ENCODE measurements at places on chromosomes 5 and 9.

GRCh38 chr9:87065981-87066380, 118.7 kb upstream of the GAS1 start:
- DNase-seq, result no peak

DNA sequence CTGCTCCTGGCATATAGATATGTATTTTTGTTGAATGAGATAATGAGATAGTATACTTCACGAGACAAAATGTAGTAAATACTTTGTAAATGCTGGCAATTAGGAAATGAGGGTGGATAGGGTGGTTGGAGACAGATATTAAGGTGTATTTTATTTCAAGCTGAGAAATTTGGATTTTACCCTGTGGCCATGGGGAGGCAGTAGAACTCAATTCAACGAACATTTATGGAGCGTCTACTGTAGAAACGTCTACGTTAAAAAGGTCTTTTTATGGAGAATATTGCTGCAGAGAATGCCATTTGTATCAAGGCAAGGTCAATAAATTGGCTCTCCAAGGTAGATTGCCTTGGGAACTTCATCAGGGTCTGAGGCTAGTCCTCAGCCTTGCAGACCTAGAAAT, 21.5 kb upstream of the RALGPS1 start:
- no peak for DNase-seq

DNA sequence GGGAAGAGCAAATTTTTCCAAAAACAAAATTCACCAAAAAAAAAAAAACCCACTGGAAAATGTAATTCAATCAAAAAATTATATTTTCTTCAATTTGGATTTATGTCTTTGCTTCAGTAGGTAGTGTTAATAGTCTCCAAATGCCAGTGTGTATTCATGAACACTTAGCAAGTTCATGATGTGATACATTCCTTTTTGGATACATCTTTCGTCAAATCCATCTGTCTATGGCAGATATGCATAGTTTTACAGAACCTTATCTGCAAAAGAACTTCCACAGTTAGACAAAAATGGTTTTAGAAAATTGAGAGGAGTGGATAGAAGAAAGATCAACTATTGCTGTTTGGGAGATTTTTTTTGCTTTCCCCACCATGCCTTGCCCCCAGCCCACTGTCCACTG, 214.6 kb downstream of the DEPDC1B start:
- no peak for DNase-seq

- DNase-seq, result no peak
Observed at GRCh38 chr5:40406741-40407211, 272.9 kb upstream of the PTGER4 start.

DNA sequence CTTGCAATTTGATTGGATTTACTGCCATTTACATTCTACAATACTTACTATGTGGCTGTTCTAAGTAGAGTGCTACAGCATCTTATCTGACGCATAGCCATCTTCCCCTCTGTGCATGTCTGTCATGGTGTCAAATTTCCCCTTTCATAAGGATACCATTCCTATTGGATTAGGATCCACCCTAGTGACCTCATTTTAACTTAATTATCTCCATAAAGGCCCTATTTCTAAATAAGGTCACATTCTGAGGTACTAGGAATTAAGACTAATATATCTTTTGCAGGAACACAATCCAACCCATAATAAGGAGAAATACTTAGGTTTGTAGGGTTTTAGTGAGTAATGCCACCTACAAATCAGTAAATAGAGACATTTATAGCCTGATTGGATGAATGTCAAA, 268.0 kb downstream of the ADAMTSL1 start:
- no peak for DNase-seq

GRCh38 chr5:75510836-75511434, 494 bp downstream of the CERT1 start:
- no peak for DNase-seq

GRCh38 chr5:159210210-159210661, 883 bp upstream of the RNF145 start:
- no peak for DNase-seq

- DNase-seq, result no peak
Observed at GRCh38 chr9:114461468-114461867, 43.8 kb downstream of the WHRN start.

DNA sequence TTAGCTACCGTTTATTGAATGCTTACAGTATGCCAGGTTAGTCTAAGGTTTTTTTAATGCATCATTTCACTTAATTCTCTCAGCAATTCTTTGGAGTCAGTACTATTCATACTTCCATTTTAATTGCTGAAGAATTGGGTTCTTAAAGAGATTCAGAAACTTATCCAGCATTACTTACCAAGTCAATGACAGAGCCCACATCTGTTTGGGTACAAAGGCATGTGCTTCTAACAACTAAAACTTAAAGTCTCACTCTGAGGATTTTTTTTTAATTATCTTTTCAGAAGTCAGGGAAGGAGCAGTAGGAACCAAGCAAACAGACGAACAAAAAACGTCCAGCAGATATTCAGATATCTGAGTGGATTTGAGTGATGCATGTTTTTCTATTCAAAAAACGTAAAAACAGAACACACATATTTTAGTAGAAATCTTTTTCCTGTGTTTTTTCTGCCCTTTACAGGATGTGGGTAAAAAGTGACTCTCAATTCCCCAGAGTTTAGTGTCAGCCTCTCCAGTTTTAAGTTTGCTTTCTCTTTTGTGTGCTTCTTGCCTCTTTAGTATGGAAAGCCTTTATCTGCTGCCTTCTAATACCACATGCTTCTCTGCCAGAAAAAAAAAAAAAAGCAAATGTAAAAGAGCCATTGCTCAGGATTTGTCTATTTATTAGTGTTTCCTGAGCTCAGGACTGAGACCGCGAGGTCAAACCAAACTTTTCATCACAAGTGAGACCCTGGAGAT, 118.0 kb downstream of the PRKACG start:
- no peak for DNase-seq

DNA sequence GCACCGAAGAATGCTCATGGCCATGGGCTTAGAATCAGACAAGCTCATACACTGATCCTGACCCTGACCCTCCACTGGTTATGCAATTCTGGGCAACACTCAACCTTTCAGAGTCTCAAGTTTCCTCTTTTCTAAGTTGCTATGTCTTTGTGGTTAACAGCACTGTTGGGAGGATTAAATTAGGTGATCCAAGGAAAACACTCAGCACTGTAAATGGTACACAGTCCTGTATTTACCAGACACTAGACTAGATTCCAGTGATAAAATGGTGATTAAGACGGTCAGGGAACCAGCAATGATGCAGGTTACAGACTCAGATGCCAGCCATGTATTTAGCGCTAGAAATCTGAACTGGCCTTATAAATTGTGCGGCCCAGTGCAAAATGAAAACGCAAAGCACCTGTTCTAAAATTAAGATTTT, 8.1 kb downstream of the ARL15 start:
- no peak for DNase-seq

DNA sequence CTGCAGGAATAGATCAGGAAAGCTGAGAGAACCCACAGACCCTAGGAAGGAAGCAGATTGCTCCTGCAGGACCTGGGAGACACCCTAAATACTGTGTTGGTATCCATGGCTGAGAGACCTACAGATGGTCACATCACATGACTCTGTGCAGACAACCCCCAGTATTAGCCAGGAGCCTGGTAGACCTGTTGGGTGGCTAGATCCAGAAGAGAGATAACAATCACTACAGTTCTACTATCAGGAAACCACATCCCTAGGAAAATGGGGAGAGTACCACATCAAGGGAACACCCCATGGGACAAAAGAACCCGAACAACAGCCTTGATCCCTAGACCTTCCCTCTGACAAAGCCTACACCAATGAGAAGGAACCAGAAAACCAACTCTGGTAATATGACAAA, 24.2 kb upstream of the MELK start:
- no peak for DNase-seq

GRCh38 chr9:121316378-121316777, 48.4 kb downstream of the GSN start:
- DNase-seq, result no peak

Data from stimulated activated CD4-positive, alpha-beta T cell treated with anti-CD3 and anti-CD28 coated beads, Interleukin-1b, Interleukin-23, amount 100 ng/mL, for 1 hour (primary cell).